NCI-H460 (cell line): ENCODE measurements at places on chromosomes 2 and 18.
A peak's percentile ranks its signal among the peaks of the same experiment; 100 is the strongest.

GRCh38 chr18:11246495-11247300 lies 97.3 kb upstream of the PIEZO2 start:
- no peak for DNase-seq

DNA sequence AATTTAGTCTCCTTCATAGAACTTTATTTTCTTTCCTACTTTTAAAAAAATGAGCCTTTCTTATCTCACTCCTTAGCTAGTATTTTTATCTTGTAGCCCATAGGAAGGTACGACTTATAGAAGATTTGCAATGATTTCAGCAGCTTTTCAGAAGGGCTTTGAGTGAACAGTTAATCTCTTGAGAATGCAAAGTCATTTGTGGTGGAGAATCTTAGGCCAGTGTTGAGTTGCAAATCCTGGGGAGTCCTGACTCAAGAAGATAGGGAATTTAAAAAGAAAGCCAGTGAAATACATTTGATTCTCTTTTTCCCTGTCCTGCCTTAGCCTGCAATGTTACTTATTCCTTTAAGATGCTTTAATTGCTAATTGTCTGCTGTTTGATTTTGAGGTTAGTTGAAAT lies 33.6 kb downstream of the LYPD6 start:
- DNase-seq: no peak

- no peak for DNase-seq
Measured at GRCh38 chr2:198065322-198065721, 260.9 kb downstream of the PLCL1 start.

- DNase-seq: no peak
Measured at GRCh38 chr2:239824866-239825704, 200.1 kb downstream of the NDUFA10 start.

DNA sequence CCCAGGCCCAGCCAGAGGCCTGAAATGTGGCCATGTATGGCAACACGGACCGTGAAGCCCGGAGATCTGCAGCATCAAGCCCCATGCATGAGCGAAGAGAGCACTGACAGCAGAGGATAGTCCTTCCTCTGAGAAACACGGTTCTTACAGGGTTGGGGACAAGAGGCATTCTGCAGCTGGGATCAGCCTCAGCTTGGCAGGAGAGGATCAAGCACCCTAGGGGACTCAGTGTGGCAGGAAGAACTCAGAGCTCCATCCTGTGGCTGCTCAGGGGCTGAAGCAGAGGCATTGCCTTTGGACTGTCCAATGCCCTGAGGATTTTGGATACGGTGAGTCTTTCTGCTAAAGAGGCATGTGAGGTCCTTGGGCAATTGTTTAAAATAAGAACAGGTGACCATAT lies 368.7 kb downstream of the ZNF516 start:
- DNase-seq: no peak

DNA sequence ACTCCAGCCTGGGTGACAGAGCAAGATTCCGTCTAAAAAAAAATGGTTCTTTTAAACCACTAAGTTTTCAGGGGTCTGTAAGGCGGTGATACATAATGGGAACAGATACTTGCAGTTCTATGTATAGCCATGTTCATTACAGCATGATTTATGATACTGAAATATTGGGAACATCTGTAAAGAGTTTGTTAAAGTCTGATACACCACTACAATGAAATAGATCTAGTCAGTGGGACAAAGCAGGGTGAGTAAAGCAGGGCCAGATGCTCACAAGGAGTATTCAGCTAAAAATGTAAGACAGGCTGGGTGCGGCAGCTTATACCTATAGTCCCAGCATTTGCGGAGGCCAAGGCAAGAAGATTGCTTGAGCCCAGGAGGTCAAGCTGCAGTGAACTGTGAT lies 6.2 kb upstream of the ING5 start:
- no peak for DNase-seq

DNA sequence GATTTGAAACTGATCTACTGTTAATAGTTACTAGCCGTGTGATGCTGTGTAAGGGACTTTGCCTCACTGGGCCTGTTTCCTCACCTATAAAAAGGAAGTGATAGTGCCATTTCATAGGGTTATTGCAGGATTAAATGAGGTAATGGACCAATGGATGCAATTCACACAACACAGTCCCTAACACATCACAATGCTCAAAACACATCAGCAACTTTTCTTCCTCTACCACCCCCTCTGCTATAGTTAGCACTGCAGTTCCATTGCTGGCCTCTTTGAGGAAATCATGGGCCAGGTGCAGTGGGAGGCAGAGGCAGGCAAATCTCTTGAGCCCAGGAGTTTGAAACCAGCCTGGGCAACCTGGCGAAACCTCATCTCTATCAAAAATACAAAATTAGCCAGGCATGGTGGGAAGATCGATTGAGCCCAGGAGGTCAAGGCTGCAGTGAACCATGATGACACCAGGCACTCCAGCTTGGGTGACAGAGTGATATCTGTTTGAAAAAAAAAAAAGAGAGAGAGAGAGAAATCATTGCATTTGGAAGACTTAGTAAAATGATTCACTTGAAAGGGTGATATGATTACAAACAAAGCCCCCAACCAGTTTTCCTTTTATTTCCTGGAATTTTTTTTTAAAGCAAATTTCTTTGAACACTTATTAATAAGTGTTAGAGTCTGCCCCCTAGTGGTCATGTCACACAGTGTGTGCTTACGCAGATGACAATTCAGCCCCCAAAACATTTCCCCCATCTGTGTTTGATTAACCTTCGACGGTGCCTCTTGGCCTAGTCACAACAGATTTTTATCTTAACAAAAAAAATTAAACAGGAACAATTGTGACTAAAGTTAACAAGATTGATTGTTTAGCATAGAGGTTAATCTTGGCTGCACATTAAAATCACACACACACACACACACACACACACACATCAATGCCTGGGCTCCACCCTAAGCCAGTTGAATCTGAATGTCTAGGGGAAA lies 88.6 kb upstream of the BCL11A start:
- DNase-seq: peak; percentile 38

DNA sequence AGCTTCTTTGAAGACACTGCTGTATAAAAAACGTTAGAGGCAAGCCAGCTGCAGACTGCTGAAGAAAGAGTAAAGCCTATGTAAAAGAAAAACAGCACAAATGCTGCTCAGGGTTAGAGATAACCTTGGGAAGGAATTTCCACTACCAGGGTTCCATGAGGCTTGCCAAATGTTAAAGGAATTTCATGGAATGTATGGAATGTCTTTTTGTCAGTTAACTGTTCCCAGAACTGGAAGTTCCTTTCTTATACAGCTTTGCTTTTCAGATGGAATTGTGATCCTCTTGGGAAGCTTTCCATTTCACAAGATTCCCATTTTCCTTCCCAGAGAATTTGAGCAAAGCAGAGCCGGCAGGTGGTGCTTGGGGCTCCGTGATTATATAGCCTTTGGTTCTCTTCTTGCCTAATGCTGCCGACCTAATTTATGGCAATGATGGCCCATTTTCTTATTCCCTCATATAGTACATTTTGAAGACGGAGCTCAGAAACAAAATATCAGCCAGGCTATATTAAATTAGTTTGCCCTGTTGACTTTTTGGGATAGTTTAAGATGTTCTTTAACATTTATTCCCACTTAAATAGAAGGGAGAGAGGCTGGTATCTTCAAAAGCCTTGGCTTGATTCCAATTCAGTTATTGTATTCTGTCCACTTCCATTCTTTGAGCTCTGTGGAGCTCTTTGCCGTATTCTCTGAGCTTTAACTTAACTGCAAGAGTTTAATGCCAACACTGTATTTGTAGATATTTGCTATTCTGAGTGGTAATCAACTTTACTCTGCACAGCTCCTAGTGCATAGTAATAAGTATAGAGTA lies 162.3 kb downstream of the PHLPP1 start:
- no peak for DNase-seq

DNA sequence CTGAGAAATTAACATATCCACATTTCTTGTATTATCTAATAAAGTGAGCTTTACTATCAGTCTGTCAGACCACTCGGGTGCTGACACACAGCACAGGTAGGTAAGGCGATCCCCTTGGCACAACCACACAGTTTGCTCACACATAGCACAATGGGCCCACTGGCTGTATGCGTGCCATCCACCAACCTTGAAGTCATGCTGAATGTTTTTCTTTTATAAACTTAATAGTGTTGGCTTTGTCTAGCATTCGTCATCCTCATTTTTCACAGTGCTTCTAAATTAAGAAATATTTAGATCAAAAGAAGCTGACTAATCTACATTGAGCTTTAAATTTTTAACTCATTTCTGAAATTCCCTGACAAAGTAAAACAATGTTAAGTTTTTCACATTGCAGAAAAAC lies 50.0 kb upstream of the PAPOLG start:
- DNase-seq: no peak

DNA sequence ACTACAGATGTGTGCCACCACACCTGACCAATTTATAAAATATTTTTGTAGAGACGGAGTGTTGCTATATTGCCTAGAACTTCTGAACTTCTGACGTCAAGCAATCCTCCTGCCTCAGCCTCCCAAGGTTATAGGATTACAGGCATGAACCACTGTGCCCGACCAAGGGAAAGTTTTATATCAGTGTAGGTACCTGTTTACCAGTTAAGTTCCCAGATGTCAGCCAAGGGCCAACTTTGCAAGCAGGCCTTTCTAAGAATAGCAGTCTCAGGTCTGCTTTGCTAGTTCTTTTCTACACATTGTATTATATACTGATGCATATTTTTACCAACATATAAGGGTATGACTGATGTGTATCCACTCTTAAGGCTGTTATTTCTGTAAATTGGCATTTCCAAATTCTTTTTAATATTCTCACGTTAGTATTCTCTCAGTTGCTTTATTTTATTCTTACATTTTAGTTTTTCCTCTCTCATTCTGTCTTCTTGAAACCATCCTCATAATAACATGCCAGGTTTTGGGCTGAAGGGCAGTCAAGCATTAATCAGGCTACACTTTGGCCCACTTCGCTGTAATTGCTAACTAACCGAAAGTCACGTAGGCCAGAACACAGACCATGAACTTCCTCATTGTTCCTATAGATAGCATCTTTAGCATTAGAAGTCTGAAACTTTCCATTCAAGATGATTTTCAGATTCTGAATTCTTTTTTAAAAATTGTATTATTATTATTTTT lies 25.0 kb upstream of the CXXC1 start:
- no peak for DNase-seq

GRCh38 chr2:191359133-191359532 lies 113.9 kb downstream of the MYO1B start:
- DNase-seq: no peak

DNA sequence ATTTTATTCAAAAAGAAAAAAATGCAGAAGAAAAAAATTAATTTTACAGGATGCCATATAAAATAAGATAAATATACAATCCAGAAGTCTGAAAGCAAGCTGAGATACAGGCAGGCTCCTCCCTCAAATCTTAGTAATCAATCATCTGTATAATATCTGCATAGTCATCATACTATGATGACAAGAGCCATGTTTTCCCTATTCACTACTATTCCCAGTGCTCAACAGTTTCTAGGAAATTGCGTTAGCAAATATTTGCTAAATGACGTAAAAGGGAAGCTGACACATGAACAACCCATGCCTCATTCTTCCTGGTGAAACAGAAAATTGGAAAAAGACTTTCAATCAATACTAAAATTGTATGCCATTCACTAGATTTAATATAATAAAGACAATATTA lies 793.2 kb downstream of the SUCLG1 start:
- peak; percentile 94 for DNase-seq

GRCh38 chr2:239305222-239305575 lies 95.6 kb downstream of the HDAC4 start:
- DNase-seq: no peak

- DNase-seq: no peak
Measured at GRCh38 chr18:69402533-69402989, 1.9 kb downstream of the DOK6 start.

DNA sequence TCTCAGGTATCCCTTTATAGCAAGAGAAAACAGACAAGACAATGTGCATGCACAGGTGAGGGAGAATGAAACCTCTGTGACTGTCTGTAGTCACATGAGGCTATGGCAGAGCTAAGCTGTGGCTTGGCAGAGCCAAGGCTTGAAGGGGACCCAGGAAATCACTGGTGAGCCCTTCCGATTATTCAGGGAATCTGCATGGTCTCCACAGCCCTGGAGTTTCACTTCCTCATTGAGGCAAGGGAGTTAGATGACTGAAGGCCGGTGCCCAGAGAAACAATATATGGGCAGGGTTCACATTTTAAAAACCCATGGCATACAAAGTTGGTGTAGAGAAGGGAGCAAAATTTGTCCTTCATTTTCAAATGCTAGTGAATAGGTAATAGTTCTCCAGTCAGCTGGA lies 144.4 kb upstream of the REV1 start:
- DNase-seq: no peak

DNA sequence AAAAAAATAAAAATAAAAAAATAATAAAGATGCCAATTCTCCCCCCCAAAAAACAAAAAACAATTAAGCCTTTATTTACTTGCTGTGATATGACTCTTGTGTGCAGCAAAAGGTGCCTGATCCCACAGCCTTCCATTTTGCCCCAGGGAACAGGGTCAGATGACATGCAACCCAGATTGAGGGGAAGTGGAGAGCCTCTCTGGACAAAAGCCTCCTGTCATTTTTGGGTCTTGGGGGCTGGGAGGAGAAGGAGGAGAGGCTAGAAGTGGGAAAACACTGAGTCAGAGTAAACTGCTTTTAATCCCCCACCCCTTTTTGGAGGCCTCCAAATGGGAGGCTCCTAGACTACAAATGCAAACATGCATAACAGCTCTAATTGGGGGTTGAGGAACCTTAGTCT lies 46.6 kb upstream of the SCG2 start:
- no peak for DNase-seq

DNA sequence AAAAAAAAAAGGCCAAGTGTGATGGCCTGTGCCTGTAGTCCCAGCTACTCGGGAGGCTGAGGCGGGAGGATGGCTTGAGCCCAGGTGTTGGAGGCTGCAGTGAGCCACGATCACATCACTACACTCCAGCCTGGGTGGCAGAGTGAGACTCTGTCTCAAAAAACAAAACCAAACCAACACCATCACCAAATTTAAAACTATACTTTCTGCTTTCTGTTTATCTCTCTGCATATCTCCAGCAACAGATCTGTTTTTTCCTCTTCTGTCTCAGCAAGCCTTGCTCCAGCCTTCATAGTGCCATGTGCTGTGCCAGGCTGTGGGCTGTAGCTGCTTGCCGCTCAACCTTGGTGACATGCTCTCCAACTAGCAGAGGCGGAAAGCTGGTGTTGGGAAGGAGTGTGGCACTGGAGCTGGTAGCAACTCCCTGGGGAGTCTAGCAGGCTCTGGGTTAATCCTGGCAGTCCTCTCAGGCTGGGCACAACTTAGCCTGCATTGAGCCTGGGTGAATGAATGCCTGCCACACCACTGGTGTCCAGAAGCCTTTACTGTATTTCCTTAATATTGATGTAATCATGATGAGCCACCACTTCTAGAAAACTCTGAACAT lies 204.1 kb downstream of the LDLRAD4 start:
- no peak for DNase-seq

DNA sequence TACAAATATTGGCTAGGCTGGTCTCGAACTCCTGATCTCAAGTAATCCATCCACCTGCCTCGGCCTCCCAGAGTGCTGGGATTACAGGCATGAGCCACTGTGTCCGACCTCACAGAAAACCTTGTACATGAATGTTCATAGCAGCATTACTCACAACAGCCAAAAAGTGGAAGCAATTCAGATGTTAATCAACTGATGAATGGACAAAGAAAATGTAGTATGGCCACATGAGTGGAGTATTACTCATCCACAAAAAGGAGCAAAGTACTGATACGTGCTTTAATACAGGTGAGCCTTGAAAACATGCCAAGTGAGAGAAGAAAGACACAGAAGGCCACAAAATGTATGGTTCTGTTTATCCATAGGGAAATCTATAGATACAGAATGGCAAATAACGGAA lies 20.6 kb downstream of the CEP192 start:
- no peak for DNase-seq
